Smooth muscle cell of the umbilical artery (primary cell): ENCODE measurements at places on chromosomes 1 and 21. TPM values are rescaled to one million over a fixed set of nuclear protein-coding genes. Genes with fewer than 3 reads are reported as not detected.

BMP8B gene
- not detected in 2 replicates for total RNA-seq

SLC22A15 gene
- total RNA-seq, result 4.5 and 7.7 TPM in 2 replicates

RGSL1 gene
- total RNA-seq, result not detected in 2 replicates

NBPF12 gene
- 7.1 and 8.5 TPM in 2 replicates for total RNA-seq

VANGL2 gene
- total RNA-seq, result under 0.01 and 0.23 TPM in 2 replicates

CD1B gene
- not detected in 2 replicates for total RNA-seq

CELA3A gene
- not detected in 2 replicates for total RNA-seq

GNAT2 gene
- 0.09 TPM in 1 of 2 replicates, not detected in the other for total RNA-seq

CFAP141 gene
- total RNA-seq, result not detected in 2 replicates

SCMH1 gene
- 24.9 and 31.0 TPM in 2 replicates for total RNA-seq

SLAMF7 gene
- not detected in 2 replicates for total RNA-seq

PTCH2 gene
- total RNA-seq, result under 0.01 and 0.05 TPM in 2 replicates

HJV gene
- total RNA-seq, result not detected in 2 replicates

F13B gene
- not detected in 2 replicates for total RNA-seq

EDARADD gene
- not detected in 2 replicates for total RNA-seq

ITLN1 gene
- total RNA-seq, result not detected in 2 replicates

SLC35F3 gene
- total RNA-seq, result 0.09 and 0.30 TPM in 2 replicates

FCRL5 gene
- not detected in 2 replicates for total RNA-seq

LAMC1 gene
- 959 and 1,206 TPM in 2 replicates for total RNA-seq

LRRC39 gene
- 0.30 and 0.37 TPM in 2 replicates for total RNA-seq

LDLRAD1 gene
- total RNA-seq, result not detected in 2 replicates

SH3BGR gene
- total RNA-seq, result 3.0 and 3.7 TPM in 2 replicates

PTGFR gene
- 34.0 and 58.8 TPM in 2 replicates for total RNA-seq

FCRL3 gene
- total RNA-seq, result not detected in 2 replicates

GOLT1A gene
- total RNA-seq, result not detected in 2 replicates

TSTD1 gene
- 10.7 and 17.8 TPM in 2 replicates for total RNA-seq

PCP4 gene
- not detected in 2 replicates for total RNA-seq

SLFNL1 gene
- 0.65 and 0.89 TPM in 2 replicates for total RNA-seq

CLDN17 gene
- not detected in 2 replicates for total RNA-seq

DPYD gene
- 35.6 and 45.4 TPM in 2 replicates for total RNA-seq

ADORA1 gene
- 5.7 and 12.8 TPM in 2 replicates for total RNA-seq

RIPPLY3 gene
- total RNA-seq, result not detected in 2 replicates

PLPPR4 gene
- total RNA-seq, result under 0.01 TPM in 1 of 2 replicates, not detected in the other

AKIRIN1 gene
- 56.4 and 82.3 TPM in 2 replicates for total RNA-seq

TSNAX gene
- 45.1 and 52.0 TPM in 2 replicates for total RNA-seq

LDLRAP1 gene
- total RNA-seq, result 20.5 and 28.1 TPM in 2 replicates

CPLANE2 gene
- 8.0 and 13.7 TPM in 2 replicates for total RNA-seq

STUM gene
- total RNA-seq, result not detected in 2 replicates

NBPF4 gene
- not detected in 2 replicates for total RNA-seq

TMEM82 gene
- not detected in 2 replicates for total RNA-seq

IVL gene
- total RNA-seq, result 1.1 TPM in 1 of 2 replicates, not detected in the other

PTPN7 gene
- not detected in 2 replicates for total RNA-seq

MGST3 gene
- 103 and 139 TPM in 2 replicates for total RNA-seq

CFAP57 gene
- 0.09 and 0.30 TPM in 2 replicates for total RNA-seq

PGLYRP4 gene
- total RNA-seq, result not detected in 2 replicates

FAM72C gene
- 0.42 TPM in 1 of 2 replicates, not detected in the other for total RNA-seq

MYOM3 gene
- total RNA-seq, result 0.18 and 0.30 TPM in 2 replicates

ANKRD34A gene
- under 0.01 and 1.2 TPM in 2 replicates for total RNA-seq

ADGRB2 gene
- total RNA-seq, result 24.9 and 28.5 TPM in 2 replicates

INSRR gene
- not detected in 2 replicates for total RNA-seq

OR4F29 gene
- not detected in 2 replicates for total RNA-seq

GUCA2B gene
- total RNA-seq, result not detected in 2 replicates

LENEP gene
- not detected in 2 replicates for total RNA-seq

PLA2G2A gene
- not detected in 2 replicates for total RNA-seq

PGLYRP3 gene
- not detected in 2 replicates for total RNA-seq

PCBP3 gene
- total RNA-seq, result 0.05 and 0.30 TPM in 2 replicates
